ENCODE measurements at places on chromosomes 4 and X.

- no peak for DNase-seq
These were observed 75.0 kb downstream of the NAA11 start for GRCh38 chr4:79250887-79251286.

- DNase-seq, result no peak
These were observed 89.9 kb downstream of the PLS3 start for GRCh38 chrX:115650916-115651315.

DNA sequence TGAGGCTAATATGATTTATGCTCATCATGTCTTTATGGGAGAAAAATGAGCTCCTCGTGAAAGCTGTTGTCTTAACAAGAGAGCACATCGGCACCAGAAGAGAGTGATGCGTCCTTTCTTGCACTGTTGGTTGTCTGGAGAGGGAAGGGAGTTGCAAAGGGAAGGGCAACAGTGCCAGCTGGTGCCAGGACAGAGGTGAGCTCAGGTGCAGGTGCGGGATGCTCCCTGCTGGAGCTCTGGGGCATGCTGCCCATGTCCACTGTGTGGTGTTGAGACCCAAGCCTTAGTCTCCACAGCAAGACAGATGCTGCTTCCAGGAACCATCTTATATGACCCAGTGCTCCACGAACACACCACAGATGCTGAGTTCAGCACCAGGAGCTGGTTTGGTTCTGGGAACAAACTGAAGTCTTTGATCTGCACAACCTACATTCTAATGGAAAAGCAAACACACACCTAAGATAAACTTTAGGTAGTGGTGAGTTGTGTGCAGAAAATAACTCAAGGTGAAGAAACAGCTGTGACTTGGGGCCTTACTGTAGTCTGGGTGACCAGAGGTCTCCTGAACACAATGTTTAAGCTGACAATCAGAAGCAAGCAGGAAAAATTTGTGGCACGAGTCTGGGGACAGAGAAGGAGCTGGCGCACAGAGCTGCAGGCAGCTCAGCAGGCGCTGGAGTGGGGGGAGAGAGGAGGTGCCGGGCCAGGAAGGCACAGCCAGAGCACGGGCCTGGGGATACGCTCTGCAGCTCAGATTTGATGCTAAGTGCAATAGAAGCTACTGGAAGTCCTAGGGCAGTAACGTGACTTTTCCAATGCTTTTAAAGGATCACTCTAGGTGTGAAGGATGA is 73.2 kb downstream of the HAUS3 start:
- no peak for DNase-seq

DNA sequence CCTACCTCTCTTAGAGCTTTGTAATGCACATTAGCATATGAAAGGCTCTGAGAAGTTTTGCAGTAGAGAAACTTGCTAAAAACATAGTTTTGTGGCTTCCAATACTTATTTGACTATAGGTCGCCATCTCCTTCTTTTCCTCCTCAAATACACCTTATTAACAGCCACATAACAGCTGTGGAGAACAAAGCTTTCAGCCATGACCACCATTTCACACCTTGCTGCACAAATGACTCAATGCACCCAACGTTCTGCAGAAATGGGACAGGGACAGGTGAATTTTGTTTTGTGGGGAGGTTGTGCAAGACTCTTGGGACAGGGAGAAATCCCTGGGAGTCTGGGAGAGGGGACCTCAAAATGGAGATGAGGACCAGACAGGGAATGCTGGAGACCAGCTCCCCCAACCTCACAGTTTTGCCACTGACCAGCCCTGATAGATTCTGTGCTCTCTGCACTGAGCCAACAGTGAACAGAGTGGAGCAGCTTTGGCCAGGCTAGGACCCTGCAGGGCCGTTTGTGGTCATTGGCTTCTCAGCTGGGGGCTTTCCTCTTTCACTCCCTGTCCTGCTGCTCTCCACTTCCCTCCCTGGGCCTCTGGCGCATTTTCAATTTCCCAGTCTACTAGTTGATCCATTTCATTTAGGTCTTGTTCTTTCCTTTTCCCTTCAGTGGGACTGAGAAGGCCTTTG is 16.6 kb downstream of the FRMPD3 start:
- DNase-seq, result no peak

All from activated CD4-positive, alpha-beta T cell treated with anti-CD3 and anti-CD28 coated beads, Interleukin-2, amount 50 U/mL, for 24 hours (primary cell).